Substantia nigra (tissue), 51 donors: ENCODE measurements at places on chromosomes 6 and 20.

DNA sequence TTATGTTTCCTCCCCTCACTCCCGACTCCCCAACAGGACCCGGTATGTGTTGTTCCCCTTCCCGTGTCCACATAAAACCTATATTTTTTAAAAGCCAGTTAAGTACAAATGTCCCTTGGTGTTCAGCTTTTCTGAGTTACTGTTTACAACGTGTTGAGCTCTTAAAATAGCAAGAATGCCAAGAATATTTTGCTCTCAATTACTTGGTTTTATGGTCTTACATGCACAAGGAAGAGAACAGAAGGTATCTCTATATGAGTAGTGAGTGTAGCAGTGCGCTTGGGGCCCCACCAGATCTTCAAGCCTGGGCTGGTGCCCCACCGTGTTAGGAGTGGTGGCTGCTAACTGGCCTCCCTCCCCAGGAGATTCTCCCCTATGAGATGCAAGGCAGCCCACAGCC, 75.3 kb downstream of the RIN2 start:
- no peak for DNase-seq

DNA sequence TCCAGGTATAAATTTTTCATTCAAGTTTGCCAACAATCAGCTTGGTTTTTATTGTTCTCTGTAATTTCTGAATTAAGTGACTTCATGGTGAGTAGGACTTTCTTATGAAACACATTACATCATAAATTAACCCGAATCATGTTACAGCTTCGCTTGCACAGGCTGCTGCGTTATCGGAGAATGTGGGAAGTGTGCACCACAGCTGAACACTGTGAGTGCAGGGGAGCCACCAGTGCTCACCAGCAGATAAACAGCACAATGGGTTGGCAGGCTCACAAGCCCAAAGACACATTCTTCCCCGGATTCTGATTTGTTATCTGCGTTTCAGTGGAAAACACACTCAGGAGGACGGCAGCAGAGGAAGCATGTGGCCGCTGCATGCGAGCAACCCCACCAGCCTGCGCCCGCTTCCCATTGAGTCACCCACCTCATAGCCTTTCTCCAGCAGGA, 121.1 kb downstream of the GMDS start:
- DNase-seq = no peak

DNA sequence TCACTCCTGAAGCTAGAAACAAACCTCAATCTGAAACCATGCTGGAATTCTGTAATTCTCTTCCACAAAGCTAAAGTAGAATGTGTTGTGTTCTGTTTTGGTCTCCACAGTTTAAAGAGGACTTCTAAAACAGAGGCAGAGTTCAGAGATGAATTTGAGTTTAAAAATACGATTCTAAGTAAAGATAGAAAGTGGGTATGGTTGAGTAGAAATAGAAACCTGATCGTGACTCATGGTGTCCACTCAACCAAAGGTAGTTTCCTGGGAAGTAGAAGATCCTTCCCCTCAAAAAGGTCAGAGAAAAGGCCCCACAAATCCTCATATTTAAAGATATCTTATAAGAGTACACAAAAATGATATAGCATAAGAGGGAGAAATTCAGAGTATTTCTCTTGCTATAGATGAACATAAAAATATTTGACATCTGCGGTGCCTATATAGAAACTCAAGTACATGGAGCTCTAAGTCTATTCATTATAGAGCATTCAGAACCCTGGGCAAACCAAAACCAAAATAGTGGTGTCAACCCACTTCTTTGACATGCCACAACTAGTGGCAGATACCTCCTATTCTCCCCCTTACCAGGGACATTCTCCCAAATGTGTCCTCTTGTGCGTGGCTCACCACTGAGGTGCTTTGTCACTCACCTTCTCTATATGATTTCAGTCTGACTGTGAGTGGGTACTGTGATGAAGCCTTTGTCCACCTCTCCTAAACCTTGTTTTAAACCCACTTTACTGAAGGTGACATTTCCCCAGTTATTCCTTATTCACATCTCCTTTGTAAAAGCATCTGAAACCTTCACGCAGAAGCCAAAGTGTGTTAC, 84.5 kb downstream of the PLCB1 start:
- DNase-seq = no peak

DNA sequence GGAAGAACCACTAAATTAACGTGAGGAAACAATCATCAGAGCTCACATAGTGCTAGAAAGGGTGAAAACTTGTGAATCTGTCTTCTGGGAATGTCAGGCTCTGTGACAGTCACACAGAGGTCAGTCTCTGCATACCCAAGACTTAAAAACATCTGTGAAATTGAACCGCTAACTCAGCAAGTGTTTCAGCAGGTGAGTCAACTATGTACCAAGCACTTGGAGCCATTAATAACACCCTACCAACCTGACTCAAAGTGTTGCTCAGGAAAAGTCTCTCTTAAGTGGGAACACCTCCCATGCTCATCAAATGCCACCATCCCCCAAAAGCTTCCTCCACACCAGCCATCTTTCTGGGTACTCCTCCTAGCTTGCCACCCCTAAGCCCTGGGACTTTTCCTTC, 92.3 kb upstream of the CARMIL1 start:
- DNase-seq = no peak

GRCh38 chr6:167347226-167347625, 22.3 kb downstream of the TTLL2 start:
- no peak for DNase-seq

- no peak for DNase-seq
Measured at GRCh38 chr20:40631119-40631631, 57.9 kb downstream of the MAFB start.

DNA sequence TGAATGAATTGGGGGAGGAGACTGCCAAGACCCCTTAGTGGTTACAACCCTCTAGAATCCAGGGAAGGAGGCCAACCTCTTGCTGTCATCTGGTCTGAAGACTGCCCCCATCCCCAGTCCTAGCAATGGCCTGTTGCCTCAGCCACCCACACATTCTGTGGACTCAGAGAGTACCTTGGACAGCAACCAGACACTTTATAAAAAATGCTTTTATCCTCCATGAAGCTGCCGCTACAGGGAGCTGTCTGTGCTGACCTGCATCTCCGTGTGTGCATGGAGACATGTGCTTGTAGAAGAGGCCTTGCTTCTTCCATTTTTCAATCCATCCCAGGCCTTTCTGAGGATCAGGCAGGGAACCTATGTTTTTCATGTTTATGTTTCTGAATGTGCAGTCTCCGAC, 15.2 kb downstream of the CDH22 start:
- no peak for DNase-seq

DNA sequence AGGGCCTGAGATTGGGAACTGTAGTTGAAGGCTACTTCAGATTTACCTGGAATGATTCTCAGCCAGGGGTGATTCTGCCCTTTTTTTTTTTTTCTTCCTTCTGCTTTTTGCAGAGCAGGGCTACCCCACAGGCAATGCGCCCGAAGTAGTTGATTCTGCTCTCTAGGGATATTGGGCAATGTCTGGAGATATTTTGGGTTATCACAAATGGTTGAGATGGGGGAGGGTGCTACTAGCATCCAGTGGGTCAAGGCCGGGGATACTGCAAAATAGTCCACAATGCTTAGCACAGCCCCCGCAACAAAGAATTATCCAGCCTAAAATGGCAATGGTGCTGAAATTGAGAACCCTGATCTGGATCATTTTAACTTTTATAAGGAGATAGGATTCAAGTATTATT, 71.2 kb upstream of the ZMYND8 start:
- DNase-seq = no peak

- no peak for DNase-seq
Measured at GRCh38 chr20:35091816-35092523, 637 bp downstream of the TRPC4AP start.

DNA sequence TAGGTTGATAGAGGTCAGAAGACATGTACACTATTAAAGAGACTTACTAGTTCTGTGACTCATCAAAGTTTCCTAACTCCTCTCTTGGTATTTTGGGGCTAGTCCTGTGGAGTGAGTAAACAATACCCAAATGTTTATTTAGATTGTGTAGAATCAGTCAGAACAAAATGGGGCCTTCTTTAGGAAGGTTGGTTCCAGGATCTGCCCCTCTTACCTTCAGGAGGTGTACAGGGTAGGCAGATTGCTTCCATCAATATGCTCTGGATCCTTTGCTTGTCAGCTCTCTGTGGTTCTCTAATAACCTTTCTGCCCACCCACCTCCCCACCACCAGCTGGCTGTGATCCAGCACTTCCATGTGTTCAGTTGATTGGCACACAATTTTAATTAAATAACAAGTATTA, 107.0 kb downstream of the POPDC3 start:
- no peak for DNase-seq

GRCh38 chr6:16473908-16474771, 235.8 kb downstream of the GMPR start:
- DNase-seq = no peak

DNA sequence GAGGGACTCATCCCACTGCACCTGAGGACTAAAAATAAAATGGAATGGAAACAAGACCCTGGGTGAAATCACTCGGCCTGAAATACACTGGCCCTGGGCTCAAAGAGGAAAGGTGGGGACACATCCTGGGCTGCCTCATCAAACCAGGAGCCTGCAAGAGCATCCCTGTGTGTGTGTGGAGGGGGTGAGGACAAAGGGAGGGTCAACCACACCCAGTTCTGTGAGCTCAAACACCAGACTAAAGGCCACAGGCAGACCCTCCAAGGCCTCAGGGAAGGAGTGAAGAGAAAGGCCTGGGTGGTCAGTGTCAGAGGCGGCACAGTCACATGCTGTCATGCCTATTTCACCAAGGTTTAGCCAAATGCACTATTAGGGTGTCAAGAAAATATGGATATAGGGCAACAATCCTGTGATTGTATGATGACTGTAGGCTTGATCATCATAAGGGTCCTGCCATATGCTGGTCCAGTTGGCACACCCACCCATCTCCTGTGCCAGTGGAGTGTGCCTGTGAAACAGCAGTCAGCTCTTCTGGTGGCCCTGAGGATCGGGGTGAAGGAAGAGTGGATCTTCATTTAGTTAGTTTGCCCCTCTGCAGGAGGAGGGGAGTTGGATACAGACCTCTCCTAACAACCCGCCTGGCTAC, 28.9 kb downstream of the SRSF3 start:
- DNase-seq = no peak

- DNase-seq = no peak
Measured at GRCh38 chr6:106974999-106975737, 639 bp upstream of the CD24 start.

DNA sequence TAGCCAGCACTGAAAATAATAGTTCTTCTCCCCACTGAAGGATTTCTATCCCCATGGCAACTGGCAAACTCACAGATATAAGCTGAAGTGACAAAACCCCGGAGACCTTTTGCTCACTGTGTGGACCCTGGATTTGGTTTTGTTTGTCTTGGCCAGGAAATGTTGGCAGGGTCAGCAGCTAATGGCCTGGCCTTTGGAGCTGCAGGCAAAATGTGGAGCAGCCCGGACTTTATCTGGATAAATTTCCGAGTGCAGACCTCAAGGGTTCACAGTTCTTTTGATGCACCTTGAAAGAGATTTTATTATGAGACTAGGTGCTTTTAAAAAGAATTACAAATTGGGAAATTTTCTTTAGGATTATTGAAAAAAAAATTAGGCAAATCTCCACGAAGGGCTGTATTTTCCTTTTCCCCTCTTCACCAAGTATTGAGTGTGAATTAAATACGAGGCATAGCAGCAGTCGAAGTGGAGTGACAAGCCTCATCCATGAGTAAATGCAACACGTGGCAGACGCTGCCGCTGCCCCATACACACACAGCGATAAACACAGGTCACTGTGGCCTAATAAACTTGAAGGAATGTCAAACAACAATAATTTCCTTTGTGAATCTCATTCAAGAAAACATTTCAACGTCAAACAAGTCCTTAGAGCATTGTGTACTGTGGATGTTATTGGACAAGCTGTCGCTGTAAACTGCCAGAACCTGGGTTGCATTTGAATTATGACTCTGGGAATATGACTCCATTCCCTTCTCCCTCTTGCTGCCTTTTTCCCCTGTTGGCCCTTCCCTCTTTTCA, 35.1 kb upstream of the CCN6 start:
- DNase-seq = no peak

DNA sequence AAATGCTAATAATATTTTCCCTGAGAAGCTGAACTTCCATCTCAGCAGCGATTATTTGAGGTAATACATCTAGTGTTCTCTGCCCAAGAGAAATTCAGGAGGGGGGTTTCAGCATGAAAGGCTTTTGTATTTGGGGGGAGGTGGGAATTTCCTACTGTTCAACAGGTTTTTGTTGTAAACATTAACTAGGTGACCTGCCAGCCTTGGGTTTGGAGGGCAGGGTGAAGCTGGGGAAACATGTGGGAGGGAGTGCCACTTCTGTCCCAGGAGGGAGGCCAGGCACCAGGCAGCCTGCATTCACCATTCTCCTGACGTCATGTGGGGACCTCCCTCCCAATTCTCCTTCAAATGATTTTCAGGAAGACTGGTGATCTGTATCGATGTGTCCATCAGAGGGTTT, 37.7 kb upstream of the PKHD1 start:
- DNase-seq = no peak

- DNase-seq = no peak
Measured at GRCh38 chr6:31474871-31475286, 23.1 kb upstream of the MICB start.

- no peak for DNase-seq
Measured at GRCh38 chr20:62908971-62909791, 17.1 kb downstream of the DIDO1 start.

GRCh38 chr20:3199976-3200755, 4.3 kb downstream of the DDRGK1 start:
- no peak for DNase-seq

- no peak for DNase-seq
Measured at GRCh38 chr6:2839982-2840748, 1.5 kb downstream of the SERPINB1 start.

GRCh38 chr20:24617080-24617432, 147.6 kb downstream of the SYNDIG1 start:
- DNase-seq = no peak

DNA sequence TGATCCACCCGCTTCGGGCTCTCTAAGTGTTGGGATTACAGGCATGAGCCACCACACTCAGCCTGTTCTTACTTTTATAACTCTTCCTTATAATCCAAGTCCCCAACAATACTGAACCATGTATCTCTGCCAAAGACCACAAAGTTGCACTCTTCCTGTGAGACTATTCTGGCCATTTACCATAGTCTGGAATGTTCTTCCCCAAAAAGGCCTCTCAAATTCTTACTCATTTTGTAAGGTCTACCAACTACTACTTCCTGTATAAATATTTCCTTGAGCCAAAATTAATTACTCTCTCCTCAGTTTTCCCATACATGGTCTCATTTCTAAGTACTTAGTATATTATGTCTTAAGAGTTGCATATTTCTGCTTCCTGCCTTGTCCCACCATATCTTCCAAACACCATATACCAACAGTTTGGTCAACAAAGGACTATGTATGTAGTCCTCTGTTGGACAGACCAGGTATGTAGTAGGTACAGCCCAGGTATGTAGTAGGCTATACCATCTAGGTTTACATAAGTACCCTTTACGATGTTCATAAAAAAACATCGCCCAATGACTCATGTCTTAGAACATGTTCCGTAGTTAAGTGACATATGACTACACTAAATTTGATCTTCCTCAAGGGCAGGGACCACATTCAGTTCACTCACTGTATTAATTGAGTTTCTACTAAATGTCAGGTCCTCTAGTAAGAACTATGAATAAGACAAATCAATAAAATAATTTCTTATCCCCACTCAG, 22.0 kb downstream of the RANBP9 start:
- DNase-seq = no peak
